Liver (tissue), 10 donors: ENCODE measurements at places on chromosomes 5 and 9.

DNA sequence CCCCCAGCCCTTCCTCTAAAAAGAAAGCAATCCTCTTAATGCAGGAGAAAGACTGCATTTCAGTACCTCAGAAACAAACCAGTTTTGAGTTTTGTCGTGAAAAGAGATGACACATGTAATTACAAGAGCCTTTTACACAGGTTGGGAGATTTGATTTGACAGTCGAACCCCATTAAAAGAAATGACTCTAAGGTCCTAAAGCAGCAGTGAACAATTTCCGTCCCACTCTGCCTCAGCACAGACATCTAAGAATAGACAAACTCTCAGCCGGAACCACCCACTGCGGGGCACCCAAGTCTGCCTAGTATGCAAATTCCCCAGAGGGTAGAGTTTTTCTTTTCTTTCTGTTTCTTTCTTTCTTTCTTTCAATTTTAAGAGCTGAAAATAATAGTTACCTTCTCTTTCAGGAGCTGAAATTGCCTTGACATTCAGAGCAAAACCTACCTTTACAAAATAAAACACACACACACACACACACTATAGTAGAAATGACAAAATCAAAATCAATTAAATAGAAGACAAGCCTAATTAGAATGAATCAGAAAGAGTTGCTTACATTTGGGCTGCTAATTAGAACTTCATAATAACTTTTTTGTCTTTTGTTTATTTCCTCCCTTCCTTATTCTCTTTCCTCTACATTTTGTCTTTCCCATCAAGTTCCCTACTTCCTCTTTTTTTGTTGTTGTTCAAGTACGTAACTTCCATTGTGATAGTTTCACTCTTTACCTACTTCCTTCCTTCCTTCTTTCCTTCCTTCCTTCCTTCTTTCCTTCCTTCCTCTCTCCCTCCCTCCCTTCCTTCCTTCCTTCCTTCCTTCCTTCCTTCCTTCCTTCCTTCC is 65.1 kb downstream of the BASP1 start:
- DNase-seq = no peak

- no peak for DNase-seq
Measured at GRCh38 chr5:54785729-54786591, 199.4 kb downstream of the ESM1 start.

GRCh38 chr5:164336276-164336675 is 830.9 kb downstream of the MAT2B start:
- no peak for DNase-seq

- no peak for DNase-seq
Measured at GRCh38 chr9:36357639-36358038, 42.4 kb downstream of the RNF38 start.

GRCh38 chr9:38436708-38437107 is 12.5 kb upstream of the IGFBPL1 start:
- DNase-seq = no peak

- no peak for DNase-seq
Measured at GRCh38 chr5:164672205-164672604, 1166.8 kb downstream of the MAT2B start.

DNA sequence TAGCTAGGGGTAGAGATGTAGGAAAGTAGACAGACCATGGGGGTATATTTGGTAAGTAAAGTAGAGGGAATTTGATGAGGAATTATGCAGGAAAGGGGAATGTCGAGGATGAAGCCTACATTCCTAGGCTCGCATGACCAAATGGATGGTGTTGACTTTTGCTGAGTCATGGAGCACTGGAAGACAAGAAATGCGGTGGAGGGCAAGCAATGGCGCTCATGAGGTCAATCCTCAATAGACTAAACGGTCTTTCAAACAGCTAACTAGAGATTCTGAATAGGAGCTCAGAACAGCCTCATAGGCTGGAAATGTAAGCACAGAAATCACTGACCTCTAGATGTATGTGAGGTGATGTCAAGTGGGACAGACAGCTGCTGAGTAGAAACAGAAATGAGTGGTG is 50.7 kb upstream of the FST start:
- no peak for DNase-seq

GRCh38 chr5:151648988-151649387 is 37.7 kb downstream of the SPARC start:
- no peak for DNase-seq

- DNase-seq = no peak
Measured at GRCh38 chr9:93098236-93098946, 2.4 kb downstream of the CARD19 start.

- no peak for DNase-seq
Measured at GRCh38 chr5:149759986-149760853, 30.1 kb downstream of the PPARGC1B start.

GRCh38 chr5:138980441-138980840 is 105.3 kb upstream of the LRRTM2 start:
- DNase-seq = no peak

DNA sequence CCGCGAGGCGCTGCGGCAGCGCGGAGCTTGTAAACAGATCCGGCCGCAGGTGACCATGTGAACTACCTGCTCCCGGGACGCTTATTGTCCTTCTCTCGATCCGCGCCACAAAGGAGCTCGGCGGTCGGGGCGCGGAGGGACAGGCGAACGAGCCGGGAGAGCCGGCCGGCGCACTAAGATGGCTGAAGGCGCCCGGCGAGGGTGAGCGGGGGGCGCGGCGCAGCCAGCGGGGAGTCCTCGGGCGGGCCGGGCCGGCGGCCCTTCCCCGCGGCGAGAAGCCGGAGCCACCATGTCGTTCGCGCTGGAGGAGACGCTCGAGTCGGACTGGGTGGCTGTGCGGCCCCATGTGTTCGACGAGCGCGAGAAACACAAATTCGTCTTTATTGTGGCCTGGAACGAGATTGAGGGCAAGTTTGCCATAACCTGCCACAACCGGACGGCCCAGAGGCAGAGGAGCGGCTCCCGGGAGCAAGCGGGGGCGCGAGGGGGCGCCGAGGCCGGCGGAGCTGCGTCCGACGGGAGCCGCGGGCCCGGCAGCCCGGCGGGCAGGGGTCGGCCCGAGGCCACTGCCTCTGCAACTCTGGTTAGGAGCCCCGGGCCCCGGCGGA is 535 bp downstream of the JMY start:
- DNase-seq = no peak

GRCh38 chr9:34984049-34984448 is 5.5 kb upstream of the DNAJB5 start:
- no peak for DNase-seq

DNA sequence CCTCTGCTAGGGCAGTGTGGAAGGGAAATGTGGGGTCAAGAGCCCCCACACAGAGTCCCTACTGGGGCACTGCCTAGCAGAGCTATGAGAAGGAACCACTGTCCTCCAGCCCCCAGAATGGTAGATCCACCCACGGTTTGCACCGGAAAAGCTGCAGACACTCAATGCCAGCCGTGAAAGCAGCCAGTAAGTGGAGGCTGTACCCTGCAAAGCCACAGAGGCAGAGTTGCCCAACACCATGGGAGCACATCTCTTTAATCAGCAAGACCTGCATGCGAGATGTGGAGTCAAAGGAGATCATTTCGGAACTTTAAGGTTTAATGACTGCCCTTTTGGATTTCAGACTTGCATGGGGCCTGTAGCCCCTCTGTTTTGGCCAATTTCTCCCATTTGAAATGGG is 52.2 kb downstream of the GKAP1 start:
- DNase-seq = no peak

DNA sequence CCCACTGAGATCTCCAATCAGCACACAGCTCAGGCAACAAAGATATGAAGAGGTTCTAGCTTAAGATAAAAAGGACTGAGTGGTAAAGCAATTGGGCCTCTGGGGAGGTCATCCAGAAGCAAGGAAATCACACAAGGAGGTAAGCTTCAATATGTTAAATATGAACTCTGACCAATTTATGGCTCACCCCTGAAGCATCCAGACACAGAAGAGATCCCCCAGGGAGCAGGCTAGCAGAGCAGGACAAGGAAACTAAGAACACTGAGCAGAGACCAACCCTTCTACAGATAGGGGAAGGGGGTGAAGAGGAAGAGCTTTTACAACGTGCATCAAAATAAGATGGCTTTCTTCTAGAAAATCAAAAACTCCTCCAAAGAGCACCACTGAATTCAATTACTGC is 616.2 kb downstream of the DNAH5 start:
- no peak for DNase-seq

- no peak for DNase-seq
Measured at GRCh38 chr5:38996123-38996522, 78.1 kb downstream of the RICTOR start.

GRCh38 chr5:43390471-43390870 is 21.7 kb downstream of the CCL28 start:
- DNase-seq = no peak

DNA sequence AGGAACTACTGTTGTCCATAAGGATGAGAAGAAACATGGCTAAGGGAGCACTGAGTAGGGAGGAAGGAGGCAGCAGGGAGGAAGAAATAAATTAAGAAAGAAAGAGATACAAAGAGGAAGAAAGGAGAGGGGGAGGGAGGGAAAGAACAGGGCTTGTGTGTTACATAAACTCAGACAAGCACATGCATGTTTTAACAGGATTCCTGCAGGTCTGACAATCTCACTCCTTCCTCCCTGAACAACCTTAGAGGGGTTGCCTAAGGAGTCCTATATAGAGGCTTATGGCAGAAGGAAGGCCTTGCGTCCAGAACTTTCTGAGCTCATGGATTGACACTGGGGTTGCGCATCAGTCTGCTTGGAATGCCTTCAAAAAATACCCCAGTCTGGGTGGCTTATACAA is 4.2 kb upstream of the KCNIP1 start:
- no peak for DNase-seq

DNA sequence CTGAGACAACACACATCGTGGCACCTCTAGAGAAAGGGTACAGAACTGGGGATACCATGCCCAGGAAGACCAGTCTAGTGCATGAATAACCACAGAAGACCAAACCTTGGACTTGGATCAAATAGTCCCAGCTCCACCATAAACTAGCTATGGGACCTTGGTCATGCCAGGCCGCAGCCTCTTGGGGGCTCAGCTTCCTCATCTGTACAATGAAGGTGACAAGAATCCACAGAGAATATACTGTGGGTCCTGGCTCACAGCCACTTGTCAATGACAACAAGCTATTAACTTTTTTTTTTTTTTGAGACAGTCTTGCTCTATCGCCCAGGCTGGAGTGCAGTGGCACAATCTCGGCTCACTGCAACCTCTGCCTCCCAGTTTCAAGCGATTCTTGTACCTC is 3.9 kb downstream of the KYAT1 start:
- no peak for DNase-seq

DNA sequence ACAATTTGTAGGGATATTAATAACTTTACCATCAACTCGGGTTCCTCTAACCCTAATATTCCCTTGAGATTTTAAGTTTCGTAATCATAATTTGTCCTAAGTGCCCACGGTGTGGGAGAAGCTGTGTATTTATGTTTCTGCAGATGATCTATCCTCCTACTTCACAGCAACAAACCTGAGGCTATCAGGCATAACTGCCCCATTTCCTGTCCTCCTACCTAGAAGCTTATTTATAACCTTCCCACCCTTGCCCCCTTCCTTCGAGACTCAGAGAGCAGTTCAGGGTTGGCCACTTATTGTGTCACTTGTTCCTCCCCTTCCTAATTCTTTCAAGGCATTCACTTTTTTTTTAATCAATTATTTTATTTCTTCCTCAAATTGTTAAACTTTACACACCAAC is 29.6 kb upstream of the LCP2 start:
- no peak for DNase-seq

DNA sequence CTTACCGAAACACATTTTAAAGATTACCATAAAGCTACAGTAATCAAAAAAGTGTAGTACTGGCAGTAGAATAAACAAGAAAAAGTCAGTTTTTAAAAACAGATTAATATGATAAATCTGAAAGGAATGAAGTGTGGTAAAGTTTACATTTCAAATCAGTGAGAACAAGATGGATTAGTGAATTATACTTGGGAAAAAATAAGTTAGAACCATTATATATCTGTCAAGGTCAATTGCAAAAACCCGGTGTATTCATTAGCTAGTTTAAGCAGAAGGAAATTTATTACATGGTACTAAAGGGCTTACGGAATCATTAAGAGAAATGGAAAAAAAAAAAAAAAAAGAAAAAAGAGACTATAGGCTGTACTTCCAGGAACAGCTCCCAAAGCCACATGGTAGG is 164.3 kb downstream of the MUSK start:
- DNase-seq = no peak

DNA sequence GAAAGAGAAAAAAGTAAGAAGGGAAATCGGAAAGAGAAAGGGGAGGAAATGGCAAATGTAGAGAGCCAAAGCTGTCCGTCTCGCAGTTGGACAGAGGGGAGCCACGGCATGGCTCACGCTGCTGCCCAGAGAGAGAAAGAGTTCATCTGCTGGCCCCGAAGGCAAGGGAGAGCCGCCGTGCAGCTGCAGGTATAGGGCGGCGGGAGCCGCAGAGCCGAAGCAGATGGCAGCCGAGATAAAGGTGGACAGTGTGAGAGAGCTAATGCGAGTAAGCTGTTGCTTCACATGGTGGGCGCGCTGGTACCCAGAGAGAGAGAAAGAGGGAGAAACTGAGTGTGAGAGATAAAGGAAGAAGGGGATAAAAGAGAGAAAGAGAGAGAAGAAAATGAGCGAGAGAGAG is 188.4 kb upstream of the PPP1R26 start:
- DNase-seq = no peak

- DNase-seq = no peak
Measured at GRCh38 chr9:115106642-115107041, 11.3 kb downstream of the TNC start.
